ENCODE measurements at places on chromosomes 5 and 9.

GRCh38 chr5:58122157-58122556 is 337.7 kb downstream of the PLK2 start:
- no peak for DNase-seq

GRCh38 chr5:154390746-154391359 is 54.9 kb upstream of the SAP30L start:
- no peak for DNase-seq

DNA sequence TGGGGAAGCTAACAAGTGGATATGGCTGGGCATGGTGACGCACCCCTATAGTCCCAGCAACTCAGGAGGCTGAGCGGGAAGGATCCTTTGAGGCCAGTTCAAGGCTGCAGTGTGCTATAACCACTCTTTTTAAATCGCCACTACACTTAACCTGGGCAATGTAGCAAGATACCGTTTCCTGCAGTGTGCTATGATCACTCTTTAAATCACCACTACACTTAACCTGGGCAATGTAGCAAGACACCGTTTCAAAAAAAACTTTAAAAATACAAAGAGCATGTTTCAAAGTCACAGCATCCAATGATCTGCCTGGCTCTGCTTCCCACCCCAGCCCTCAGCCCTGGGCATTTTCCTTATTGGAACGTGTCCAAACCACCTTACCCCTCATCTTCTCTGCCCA is 14.5 kb downstream of the GRHPR start:
- no peak for DNase-seq

- no peak for DNase-seq
Observed at GRCh38 chr9:78882481-78882880, 585.6 kb downstream of the PSAT1 start.

GRCh38 chr9:107211284-107211923 is 71.7 kb upstream of the RAD23B start:
- no peak for DNase-seq

GRCh38 chr9:99419070-99419469 is 197.0 kb downstream of the SEC61B start:
- no peak for DNase-seq

- DNase-seq = no peak
Observed at GRCh38 chr5:22699319-22699718, 153.8 kb downstream of the CDH12 start.

- no peak for DNase-seq
Observed at GRCh38 chr5:136655468-136655867, 290.1 kb upstream of the TRPC7 start.

GRCh38 chr5:12023614-12024241 is 119.5 kb upstream of the CTNND2 start:
- DNase-seq = peak; percentile 20

DNA sequence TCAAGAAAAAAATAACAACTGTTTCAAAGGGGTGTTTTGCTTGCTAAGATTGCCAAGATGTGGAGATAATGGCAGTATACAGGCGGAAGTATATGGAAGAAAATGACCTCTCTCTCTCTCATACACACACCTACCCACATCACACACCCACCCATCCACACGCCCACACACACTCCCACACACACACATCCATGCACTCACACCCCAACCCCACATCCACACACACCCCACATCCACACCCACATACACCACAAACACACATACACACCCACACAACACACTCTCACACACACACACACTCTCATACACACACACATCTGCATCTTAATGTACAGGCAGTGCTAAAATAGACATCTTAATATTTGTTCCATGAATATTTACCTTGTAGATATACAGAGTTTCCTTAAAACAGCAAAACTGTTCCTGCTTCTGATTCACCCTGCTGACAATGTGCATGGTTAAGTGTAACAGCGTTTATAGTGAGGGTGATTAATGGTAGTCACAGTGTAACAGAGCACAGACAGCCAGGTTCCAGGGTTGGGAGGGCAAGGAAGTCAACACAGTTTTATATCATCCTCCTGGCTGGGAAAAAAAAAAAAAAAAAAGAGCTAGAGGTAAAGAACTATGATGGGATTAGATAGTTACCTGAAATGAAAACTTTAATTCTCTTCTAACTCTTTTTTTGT is 8.3 kb downstream of the BHMT2 start:
- no peak for DNase-seq

DNA sequence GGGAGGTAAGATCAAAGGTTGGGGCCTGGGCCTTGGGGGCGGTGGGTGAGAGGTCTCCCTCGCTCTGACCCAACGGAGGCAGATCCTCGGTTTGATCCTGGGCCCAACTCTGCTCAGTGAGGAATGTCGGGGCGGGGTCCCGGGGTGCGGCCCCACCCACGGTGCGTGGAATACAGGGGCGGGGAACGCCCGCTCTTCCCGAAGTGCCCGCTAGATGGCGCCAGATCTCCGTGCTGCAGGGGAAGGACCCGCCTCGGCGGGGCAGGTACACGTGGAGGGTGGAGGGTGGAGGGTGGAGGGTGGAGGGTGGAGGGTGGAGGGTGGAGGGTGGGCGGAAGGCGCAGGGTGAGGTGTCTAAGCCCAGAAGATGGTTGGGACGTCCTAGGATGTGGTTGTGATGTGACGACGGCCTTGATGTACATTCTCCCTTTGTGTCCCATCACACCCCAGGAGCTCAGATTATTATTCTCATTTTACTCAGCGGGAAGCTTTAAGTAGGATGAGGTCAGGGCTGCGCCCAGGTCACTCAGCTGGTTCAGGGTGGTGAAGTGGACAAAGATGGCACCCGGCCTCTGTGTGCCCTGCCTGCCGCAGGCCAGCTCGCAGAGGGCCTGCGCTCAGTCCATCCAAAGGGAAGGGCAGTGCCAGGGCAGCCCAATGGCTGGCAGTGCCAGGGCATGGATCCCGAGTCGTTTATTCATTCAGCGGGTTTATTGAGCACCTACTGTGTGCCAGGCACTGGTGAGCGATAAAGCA is 9.4 kb upstream of the RPS14 start:
- DNase-seq = peak; percentile 44

DNA sequence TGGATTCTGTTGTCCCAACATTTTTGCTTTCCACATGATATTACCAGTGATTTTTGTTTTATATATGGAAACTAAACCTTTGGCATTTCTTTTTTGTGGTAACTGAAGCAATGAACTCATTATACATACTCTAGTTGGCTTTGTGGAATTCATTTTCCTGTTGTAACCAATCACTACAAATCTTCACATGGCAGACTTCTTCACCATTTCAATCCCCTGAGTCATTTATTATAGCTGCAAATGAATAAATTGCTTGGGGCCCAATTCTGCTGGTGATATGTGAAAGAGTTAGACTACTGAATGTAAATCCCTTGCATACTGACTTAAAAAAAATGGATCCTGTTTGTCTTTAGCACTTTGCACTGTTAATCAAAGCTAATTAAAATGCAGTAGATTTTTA is 1709.6 kb upstream of the WWC1 start:
- no peak for DNase-seq

DNA sequence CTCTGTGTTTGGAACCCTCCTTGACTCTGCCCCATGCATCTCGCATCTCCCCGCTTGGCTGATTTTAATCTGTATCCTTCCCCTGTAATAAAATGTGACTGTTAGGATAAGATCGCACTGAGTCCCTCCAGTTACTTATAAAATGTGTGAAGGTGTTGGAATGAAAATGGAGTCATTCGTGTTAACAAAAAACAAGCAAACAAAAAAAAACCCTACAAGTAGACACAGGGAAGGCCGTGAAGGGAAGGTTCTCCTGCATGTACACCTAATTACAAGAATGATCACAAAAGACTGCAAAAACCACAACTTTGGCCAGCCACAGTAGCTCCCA is 14.2 kb upstream of the VDAC1 start:
- DNase-seq = no peak

DNA sequence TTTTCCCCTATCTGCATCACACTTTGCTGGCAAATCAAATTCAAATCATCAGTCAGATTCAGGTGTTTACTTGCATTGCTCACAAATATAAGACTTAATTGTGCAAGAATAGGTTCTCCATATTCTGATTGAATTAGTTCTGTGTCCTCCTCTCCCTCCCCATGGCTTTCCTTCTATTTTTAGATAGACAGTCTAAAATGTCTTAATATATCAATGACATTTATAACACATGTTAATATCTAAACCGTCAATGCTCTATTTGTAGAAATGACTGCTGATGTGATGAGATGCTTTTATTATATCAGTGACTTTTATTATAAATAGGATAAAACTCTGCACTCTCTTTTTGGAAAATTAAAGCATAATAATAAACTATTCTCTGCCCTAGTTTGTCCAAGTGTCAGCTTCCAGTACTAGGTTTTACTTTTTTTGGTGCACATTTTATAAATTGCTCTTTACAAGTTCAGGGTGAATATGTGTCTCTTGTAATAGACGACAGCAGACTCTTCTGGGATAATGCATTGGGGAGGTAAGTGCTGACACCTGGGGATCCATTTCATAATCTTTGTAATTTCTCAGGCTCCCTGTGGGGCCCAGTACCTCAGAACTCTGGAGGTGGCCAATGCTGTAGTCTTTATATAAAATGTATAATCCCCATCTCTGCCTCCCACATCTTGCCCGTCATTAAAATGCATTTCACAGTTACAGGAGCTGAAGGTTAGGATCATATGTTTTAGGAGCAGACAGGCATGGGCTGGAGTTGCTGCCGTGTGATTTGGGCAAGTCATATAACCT is 321.5 kb downstream of the BRINP1 start:
- DNase-seq = no peak

All from right renal pelvis (tissue), 4 donors.